AG10803 (cell line): ENCODE measurements at places on chromosomes 3 and 15.

- no peak for DNase-seq
These were observed 15.4 kb upstream of the SHF start for GRCh38 chr15:45203182-45203581.

- DNase-seq = no peak
These were observed 246.5 kb downstream of the PDZRN3 start for GRCh38 chr3:73378207-73378606.

- DNase-seq = peak; percentile 53
These were observed 109.5 kb upstream of the PFN2 start for GRCh38 chr3:150080058-150080730.

- DNase-seq = no peak
These were observed 25.6 kb downstream of the RPL22L1 start for GRCh38 chr3:170844377-170844776.

DNA sequence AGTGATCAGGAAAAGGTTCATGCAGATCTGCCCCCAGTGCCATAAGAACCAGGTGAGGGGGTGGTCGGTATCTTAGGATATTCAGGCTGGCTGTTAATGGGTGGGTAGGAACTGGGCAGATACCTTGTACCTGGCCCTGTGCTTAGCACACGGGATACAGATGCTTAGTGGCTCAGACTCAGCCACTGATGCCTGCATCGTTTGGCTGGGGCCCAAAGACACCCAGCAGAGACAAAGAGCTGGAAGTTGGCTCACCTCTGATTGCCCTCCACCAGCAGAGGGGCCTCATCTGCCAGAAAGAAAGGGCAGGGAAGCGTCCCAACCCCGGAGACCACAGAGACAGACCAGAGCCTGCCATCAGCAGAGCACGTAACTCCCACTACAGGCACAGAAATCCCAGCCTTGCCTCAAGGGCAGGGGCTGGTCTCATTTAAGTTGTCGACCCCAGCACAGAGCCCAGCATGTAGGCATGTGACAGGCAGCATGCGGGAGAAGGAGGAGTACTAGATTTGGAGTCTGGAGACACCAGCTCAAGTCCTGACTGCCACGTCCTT is 64.1 kb upstream of the SLC6A1 start:
- no peak for DNase-seq

- no peak for DNase-seq
These were observed 215.4 kb downstream of the UACA start for GRCh38 chr15:70547846-70548487.

DNA sequence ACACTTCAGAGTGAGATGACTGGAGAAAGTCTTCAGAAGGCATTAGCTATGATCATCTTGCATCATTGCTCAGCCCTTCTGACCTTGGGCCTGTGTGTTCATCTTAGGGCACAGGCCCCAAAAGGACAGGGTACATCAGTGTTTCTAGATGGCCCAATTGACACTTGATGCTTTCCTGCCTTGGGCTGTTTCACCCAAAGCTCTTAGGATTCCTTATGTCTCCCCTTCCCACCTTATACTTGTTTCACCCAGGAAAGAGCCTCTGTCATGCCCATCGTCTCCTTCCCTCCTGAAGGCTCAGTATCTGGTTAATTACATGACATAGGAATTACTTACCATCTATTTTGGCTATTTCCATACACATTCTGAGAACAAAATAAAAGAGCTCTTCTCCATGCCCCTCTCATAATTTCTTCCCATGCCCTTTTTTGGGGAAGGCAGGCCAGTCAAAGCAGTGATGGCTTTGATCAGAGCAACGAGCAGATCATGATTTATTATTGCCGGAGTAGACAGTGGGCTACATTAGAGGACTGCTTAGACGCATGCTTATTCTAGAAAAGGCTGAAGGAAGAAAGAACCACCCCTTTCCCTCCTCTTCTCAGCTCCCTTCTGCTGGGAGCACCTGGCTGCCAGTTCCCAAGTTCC is 72.9 kb downstream of the GHSR start:
- DNase-seq = no peak

DNA sequence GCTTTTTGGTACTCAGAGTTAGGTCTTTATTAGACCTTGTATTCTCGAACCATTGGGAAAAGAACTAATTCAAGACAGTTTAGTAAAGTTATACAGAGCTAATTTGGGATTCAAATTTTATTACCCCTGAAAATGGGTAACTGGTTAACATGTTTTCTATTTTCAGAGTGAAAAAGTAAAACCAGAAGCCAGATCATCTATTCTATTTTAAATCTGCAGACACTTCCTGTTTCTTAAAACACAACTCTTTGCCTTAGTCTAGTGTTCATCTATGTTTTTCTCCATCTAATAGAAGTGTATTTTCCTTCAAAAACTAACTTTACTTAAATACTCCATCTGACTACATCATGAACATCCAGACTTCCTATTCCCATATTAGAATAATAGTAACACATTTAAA is 113.4 kb downstream of the CCNL1 start:
- no peak for DNase-seq

DNA sequence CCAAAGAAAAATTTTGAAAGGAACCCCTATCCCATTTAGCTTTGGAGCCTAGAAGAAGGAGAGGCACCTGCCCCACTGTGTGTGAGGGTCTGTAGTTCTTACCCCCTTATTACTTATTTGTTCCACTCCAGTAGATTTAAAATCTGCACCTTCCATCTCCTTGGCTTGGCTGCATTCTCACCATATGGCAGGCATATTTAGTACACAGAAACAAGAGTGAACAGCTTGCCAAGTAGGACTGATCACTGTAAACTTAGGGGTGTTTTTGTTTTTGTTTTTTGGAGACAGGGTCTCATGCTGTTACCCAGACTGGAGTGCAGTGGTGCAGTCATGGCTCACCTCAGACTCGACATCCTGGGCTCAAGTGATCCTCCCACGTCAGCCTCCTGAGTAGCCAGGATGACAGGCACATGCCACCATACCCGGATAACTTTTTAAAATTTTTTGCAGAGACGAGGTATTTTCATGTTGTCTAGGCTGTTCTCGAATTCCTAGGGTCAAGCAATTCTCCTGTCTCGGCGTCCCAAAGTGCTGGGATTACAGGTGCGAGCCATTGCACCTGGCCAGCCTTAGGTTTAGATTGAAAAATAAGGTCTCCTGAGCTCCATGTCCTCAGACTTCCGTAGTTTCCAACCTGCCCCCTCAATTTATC is 14.1 kb upstream of the ANXA2 start:
- DNase-seq = peak; percentile 24

DNA sequence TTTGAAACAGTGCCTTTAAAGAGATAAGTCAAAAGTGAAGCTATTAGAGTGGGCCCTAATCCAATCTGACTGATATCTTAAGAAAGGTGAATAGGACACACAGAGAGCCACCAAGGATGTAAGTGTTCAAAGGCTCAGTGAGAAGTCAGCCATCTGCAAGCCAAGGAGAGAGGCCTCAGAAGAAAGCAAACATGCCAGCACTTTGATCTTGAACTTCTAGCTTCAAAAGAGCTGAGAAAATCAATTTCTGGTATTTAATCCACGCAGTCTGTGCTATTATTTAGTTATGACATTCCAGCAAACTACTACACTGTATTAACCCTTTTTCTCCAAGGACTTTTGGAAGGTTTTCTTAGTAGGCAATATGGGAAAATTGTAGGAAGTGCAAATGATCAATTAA is 95.7 kb downstream of the LRRC3B start:
- DNase-seq = no peak

GRCh38 chr15:43517354-43518196 is at the start of gene MAP1A:
TSS of gene MAP1A (plus strand) at chr15:43517608. CDS start at chr15:43521474, 3,866 bp downstream.
- peak; percentile 72 for DNase-seq

GRCh38 chr3:10555263-10555662 is 49.9 kb upstream of the ATP2B2 start:
- no peak for DNase-seq

DNA sequence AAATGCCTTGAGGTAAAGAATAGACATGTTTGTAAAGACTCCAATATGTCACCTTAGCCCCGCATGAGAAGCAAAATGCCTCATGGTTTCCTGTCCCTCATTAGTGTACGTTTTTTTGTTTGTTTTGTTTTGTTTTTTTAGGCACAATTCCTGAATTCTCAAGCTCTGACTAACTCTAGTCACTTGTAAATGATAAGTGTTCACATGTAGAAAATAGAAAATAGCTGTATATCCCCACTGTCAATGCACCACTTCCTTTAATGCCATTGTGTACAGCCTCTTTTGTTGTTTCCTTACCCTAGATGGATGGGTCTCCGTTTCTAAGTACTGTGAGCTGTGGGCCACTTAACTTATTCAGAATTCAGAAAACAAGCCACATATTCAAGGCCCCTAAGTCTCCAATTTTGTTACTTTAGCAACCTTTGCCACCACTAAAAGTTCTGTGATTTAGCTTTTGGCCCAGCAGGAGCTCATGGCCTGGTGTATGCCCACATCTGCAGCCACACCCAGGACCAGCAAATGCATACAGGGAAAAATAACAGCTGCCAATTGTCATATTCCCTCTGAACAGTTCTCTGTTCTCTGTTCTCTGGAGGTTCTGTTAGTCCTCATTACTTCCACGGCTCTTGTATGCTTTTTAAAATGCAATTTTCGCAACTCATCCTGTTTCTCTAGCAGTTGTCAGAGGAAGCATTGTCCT is 655.5 kb downstream of the GBE1 start:
- no peak for DNase-seq
